ENCODE measurements at places on chromosomes 2 and 18.
A peak's percentile ranks its signal among the peaks of the same experiment; 100 is the strongest.

GRCh38 chr2:202152104-202152715 is 79.2 kb downstream of the KIAA2012 start:
- DNase-seq: no peak

- DNase-seq: no peak
Observed at GRCh38 chr2:3868012-3868805, 164.8 kb downstream of the DCDC2C start.

DNA sequence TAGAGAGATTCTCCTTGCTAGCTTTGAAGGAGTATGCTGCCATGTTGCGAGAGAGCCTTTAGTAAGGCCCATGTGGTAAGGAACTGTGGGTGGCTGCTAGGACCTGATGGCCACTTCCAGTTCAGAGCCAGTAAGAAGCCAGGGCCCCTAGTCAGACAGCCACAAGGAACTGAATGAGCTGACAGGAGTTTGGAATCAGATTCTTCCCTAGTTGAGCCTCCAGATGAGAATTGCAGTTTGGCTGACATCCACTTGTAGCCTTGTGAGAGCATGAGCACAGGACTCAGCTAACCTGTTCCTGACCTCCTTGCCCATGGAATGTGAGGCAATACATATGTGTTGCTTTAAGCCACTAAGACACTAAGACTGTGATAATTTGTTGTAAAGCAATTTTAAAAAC is 1.2 kb upstream of the WDR7 start:
- no peak for DNase-seq

DNA sequence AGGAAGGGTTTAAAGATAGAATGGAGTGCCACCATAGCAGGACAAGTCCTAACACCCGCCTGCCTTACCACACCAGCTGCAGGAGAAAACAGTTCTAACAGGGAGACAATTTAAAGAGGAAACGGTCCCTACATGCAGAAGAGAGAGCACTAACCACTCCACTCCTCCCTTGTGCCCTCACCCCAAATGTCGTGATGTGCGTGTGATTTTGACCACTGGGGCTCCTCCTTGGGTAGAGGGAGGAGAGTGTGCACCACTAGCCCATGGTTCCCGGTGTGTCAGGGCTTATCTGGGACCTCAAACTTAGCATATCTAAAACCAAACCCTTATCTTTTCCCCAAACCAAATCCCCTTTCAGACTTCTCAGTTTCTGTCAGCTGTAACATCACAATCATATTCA is 105.5 kb upstream of the CCDC68 start:
- no peak for DNase-seq

DNA sequence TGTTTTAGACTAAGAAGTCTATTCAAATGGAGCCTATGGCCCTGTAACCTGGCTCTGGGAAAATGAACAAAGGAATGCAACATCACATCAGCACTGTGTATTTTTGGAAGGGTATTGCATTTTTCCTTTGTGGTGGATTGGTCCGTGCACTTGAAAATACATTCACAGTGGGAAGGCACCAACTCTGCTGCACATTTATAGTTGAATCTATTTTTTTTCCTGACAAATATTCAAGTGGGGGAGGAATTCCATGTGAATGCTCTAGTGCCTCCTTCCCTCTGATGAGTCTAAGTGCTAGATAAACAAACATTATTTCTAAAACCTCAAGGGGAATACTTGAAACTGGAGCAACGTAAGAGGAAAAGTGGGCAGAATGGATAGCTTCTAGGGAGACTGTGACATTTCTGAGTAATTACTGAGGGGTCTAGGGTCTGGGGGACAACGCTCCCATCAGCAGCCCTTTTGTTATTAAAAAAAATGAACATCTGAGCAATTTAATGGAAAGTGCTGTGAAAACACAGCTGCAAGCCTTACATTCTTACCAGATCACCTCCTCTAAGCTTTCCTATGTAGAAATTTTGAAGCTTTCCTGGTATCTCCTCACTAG is 208.2 kb downstream of the SLC8A1 start:
- DNase-seq: no peak

DNA sequence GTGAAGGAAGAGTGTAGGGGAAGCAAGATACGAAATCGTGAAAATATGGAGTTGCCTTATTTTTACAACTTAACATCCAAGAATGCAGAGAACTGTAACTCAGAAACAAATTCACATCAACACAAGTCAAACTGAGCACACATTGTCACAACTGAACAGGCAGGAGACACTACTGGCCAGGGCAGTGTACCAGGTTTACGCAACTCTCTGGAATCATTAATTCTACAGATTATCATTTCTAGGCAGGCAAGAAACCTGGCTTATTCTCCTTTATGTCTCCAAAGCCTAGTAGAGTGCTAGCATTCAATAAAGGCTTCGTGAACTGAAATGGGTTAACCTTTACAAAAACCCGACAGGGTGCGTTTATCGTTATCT is 584 bp downstream of the COA5 start:
- DNase-seq: no peak

- no peak for DNase-seq
Observed at GRCh38 chr2:21422050-21422449, 298.3 kb downstream of the TDRD15 start.

DNA sequence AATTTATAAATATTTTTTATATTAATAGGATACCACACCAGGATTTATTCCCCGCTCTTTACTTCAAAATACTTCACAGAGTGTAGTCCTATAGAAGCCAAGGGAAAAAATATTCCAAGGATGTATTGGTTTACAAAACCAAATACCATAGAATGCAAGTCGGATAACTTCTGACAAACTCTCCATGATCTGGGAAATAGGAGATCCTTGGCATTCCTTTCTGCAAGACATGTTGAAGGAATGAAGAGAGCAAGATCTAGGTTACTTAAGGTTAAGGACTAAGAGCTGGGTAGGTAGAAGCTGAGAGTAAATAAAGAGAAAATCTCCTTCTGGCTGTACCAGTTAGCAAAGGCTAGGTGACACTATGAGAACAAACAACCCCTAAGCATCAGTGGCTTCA is 141.2 kb downstream of the LRATD1 start:
- no peak for DNase-seq

- no peak for DNase-seq
Observed at GRCh38 chr18:48922801-48923730, 27.7 kb downstream of the SMAD7 start.

GRCh38 chr18:45050712-45051601 is 370.3 kb downstream of the SETBP1 start:
- no peak for DNase-seq

DNA sequence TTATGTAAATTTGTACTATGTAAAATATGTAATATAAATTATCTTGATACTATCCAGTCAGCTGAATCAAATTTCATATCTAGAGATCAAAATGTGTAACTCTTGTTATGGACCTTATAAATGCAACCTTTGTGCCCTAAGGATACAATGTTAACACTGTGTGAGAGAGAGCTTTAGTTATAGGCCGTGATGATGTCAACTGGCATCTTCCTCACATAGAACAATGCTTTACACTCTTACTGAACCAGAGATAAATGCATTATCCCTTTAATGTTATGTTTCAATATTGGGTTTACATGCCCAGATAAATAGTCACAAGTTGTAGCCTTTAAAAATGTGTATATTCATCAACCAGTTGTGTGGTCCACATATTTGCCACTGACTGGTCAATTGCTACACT is 115.1 kb downstream of the KCNJ3 start:
- no peak for DNase-seq

- DNase-seq: no peak
Observed at GRCh38 chr18:79384834-79385233, 10.9 kb upstream of the NFATC1 start.

GRCh38 chr2:16656784-16657391 is 8.7 kb downstream of the CYRIA start:
- no peak for DNase-seq

DNA sequence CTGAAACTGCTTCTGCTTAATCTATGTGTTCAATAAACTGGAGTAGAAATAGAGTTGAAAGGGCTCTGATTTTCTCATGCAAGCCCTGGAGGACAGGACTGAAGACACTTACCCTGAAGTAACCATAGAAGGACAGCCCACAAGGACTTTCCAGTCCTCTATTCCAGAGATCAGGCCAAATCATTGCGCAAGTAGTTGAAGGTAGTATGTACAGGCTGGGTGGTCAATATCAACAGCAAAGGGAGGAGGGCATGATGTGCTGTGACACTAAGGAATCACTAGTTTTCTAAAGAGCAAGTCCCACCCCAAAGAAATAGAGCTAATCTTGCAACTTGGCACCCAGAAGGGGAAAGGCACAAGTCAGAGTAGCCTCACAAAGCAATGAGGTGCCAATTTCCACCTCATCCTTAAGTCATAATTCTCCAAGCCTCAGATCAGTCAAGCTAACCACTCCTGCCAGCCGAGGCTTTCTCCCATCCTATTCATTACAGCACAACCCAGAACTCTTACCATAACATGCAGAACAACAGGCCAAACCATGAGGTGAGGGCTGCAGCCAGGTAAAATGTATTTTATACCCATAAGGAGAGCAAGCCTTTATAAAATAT is 533.5 kb downstream of the TNS1 start:
- DNase-seq: no peak

GRCh38 chr18:79919089-79919488 is 32.4 kb downstream of the SLC66A2 start:
- DNase-seq: no peak

DNA sequence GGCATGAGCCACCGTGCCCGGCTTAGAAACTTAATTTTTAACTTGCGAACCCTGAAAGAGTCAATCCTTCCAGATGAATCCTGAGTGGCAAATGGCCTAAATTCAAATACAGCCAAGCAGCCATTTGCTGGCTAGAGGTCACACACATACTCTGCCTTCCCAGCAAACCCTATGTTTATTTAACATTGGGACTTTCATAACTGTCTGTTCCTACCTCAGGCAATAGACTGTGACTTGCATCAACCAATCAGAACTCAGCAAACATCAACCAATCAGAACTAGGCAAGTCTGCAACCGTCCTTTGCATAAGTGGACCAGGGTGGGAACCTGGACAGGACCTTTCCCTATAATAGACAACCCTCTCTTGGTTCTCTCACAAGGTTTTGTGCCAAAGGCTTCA is 127.5 kb downstream of the DTNB start:
- no peak for DNase-seq

GRCh38 chr18:77132369-77133050 is at the start of gene MBP:
MBP (minus strand) TSS chr18:77132783; CDS start chr18:77105261, 27,522 bp downstream.
- DNase-seq: peak; percentile 33
